BJ (cell line): ENCODE measurements at places on chromosomes 4 and X. TPM values are rescaled to one million over a fixed set of nuclear protein-coding genes. Genes with fewer than 3 reads are reported as not detected.

DNA sequence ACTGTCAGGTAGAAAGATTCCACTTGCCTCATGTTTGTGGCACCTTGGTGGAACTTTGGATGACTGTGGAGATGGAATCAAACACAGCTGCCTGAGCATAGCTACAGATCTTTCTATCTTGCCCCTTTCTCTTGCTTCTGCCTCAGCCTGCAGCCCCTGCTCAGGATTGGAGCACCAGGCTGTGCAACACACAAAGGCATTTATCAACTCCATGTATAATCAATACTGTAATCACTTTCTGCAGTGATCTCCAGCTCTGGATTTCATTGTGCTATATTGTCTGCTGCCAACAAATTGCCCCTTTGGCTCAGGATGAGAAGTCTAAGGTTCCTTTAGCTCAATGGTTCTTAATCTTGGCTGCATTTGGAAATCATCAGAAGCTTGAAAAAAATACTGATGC is 86.3 kb upstream of the PRPS1 start:
- no peak for DNase-seq

DNA sequence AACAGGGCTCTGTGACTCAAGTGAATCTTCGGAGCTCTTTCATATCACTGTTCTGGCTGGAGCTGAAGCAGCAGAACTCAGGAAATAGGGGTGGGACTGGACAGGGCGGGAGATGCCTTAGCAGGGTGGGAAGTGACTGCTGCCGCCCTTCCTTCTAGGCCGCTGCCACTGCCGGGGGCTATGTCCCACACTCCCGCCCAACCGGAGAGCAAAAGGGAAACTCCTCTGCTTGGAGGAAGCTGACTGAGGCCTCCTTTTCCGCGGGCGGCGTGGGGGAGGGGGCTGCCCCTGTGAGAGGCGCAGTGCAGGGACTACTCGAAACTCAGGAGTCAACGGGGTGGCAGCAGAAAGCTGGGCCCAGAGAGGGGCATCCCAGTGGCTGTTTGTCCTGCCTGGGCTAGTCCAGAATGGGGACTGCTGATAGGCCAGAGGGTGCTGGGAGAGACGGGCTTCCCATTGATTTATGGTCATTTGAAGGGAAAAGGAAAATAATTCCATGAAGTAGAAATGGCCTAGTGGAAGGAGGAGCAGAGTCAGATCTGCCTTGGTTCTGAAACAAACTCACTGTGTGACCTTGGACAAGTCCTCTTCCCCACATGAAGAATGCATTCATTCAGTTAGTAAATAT is 36.9 kb downstream of the STARD8 start:
- DNase-seq: no peak

PDGFRA gene
- 90.5 and 129 TPM in 2 replicates for polyA plus RNA-seq

ATRX gene
- 20.6 and 37.2 TPM in 2 replicates for polyA plus RNA-seq

DNA sequence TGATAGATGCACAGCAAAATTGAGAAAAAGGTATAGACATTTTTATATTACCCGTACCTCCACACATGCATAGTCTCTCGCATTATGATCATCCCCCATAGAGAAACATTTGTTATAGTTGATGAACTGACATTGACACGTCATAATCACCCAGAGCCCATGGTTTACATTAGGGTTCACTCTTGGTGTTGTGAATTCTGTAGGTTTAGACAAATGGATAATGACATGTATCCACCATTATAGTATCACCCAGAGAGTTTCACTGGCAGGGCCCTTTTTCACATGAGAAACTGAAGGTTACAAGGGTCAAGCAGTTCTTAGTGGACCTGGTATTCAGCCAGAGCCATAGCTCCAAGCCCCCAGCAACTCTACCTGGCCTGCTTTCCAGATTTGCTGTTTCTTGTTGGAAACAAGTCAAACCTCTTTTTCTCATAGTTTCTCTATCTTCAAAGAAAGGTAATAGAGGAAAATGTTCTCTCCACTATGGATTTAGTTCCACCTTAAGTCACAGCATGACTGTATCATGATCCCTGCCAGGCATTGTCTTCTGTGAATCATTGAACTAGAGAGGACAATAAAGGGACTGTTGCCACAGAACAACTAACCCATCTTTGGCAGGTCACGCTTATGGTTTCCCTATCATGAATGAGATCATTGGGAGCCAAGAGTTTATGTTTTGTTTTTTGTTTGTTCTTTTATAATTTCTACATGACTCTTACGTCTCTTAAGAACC is 64.0 kb downstream of the HHIP start:
- no peak for DNase-seq

STARD8 gene
- polyA plus RNA-seq: 2.1 and 2.9 TPM in 2 replicates

GRCh38 chrX:57587062-57587461 is 4.7 kb upstream of the ZXDB start:
- no peak for DNase-seq

CORIN gene
- polyA plus RNA-seq: 19.3 and 22.1 TPM in 2 replicates

ANK2 gene
- polyA plus RNA-seq: 2.3 and 3.2 TPM in 2 replicates

DNA sequence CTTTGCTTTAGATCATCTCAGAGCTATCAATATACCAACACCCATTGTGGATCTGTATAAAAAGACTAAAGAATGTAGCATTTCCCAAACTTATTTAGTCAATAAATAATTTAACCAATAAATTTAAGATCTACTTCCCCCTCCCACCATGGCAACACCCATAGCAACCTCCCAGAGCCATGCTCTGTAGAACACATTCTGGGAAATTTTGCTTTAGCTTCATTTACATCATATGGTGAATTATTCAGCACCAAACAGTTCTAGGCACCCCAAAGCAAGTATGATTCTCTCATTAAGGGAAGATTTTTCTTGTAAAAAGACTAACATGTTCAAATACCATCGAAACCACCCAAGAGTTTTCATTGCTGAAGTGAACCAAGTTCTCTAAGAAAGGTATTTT is 80.5 kb upstream of the GPR34 start:
- no peak for DNase-seq

POLN gene
- polyA plus RNA-seq: 0.91 and 1.5 TPM in 2 replicates

DNA sequence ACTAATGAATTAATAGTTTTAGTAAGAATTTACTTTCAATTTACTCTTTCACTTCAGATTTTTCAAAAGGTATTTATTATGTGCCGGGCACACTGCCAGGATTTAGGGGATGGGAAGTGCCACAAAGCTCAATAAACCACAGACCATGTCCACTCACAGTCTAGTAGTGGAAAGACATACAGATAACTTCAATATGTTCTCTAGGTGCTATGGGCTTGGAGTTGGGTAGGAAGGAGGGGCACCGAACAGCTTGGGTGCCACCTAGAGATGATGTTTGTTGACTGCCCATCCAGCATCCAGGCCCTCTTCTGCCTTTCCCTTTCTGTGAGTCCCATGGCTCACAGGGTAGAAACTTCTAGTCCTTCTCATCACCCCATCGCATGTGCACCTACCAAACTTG is 17.8 kb downstream of the MFAP3L start:
- no peak for DNase-seq

GRCh38 chr4:85701861-85702321 is 226.9 kb downstream of the ARHGAP24 start:
- no peak for DNase-seq

DNAJB14 gene
- polyA plus RNA-seq: 15.9 and 30.1 TPM in 2 replicates

DNA sequence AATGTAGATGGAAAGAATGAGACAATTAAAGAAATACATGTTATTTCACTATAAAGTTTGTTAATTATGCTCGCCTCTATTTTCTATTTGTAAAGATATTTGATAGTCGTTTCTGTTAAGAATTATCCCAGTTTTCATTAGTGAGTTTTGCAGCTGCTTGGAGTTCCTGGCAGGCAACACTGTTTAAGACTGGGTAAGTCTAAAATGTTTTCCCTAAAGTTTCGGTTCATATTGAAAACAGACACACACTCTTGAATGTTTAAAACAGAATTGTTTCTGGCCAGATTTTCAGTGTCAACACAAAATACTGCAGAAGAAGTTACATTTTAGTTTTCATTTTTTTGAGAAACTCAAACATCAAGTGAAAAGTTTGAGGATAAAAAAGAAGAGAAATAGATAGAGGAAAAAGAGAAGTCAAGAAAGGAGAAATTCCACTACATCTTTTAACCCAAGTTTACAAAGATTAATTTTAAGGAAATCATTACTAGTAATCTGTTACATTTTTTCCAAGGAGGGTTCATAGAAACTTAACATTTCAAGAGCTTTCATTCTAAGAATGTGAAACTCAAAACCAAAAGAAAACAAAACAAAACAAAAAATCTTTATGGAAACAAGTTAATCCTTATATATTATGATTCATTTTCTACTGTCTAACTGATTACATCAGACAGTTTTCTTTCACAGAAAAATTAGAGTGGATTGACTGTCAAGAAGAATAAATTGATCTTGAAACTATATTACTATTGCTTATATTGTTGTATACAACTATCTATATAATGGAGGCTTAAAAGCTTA is 305.5 kb downstream of the FAT4 start:
- no peak for DNase-seq

- DNase-seq: no peak
Observed at GRCh38 chr4:3246458-3247398, 2.2 kb upstream of the MSANTD1 start.

GDPD2 gene
- polyA plus RNA-seq: not detected in 2 replicates

DNA sequence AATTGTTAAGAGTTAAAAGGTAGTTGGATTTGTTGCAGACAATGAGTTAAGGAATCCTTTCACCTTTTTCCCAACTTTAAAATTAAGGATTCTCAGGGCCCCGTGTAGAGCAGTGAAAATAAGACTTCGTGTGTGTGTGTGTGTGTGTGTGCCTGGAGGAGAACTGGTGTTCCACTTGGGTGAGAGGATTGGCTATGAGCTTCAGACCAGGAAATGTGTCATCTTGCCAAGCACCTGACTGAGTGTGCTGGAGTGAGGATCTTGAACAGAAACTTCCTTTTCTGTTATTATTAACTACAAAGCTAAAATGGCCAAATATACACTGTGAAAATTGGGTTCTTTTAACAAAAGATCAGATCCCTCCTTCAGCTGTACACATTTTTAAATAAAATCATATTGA is 113.1 kb upstream of the VCX2 start:
- no peak for DNase-seq

DNA sequence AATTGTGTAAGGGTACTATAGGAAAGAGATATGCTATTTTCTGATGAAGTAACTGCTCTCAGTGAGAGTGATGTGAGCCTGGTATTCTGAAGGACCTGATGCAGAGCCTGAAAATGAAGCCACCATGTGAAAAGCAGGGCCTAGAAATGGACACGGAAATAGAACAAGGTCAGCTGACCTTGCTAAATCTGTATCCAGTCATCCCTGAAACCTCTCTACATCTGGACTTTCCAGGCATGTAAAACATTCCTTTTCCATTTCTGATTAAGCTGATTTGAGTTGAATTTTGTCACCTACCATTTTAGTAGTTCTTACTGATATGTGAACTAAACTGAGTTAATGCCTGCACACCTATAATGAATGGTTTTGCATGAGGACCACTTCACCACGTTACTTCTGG is 72.4 kb upstream of the NEIL3 start:
- no peak for DNase-seq
